ENCODE measurements at places on chromosomes 16 and 17. TPM values are rescaled to one million over a fixed set of nuclear protein-coding genes. Genes with fewer than 3 reads are reported as not detected.

The SGCA gene
- 5.2 TPM for total RNA-seq

The WDR59 gene
- 53.4 TPM for total RNA-seq

The GCSH gene
- total RNA-seq: 45.9 TPM

The PALB2 gene
- total RNA-seq: 19.0 TPM

The CHST5 gene
- total RNA-seq: not detected

The KRTAP4-1 gene
- total RNA-seq: not detected

The MYH3 gene
- 1.7 TPM for total RNA-seq

The EFNB3 gene
- total RNA-seq: 0.20 TPM

The PMP22 gene
- 3,019 TPM for total RNA-seq

The KRTAP9-3 gene
- total RNA-seq: not detected

The CFAP52 gene
- total RNA-seq: not detected

The SRCAP gene
- total RNA-seq: 34.1 TPM

The ERCC4 gene
- total RNA-seq: 7.5 TPM

The MIS12 gene
- 11.1 TPM for total RNA-seq

The VMO1 gene
- 6.0 TPM for total RNA-seq

DNA sequence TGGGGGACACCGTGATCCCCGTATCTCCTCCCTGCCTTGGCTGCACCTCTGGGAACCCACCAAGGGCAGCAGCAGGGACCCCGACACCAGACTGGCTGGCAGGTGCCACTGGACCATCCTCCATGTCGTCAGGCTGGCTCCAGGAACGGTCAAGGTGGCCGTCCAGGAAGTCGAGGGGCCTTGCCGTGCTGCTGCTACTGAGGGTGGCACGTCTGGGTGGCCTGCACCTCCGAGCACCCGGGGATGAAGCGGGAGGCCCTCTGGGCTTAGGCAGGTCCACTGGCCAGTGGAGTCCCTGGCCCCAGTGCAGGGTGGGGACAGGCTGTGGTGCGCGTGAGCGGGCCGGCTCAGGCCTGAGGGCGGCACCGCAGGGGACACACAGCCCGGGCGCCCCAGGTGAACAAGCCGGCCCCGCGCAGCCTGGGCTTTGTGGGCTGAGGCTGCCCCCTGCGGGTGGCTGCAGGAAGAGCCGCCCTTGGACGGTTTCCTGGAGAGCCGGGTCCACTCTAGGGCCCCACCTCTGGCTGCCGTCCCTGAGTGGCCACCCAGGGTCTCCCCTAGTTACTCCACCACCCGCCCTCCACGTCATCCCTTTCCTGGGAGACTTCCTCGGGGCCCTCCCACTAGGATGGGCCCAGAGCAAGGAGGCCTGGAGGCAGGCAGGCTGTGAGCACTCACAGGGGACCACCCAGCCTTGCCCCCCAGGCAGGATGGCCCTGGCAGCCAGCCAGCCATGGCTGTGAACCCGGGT is 42.8 kb upstream of the ZC3H18 start:
- peak; percentile 57 for DNase-seq

- DNase-seq: no peak
These were observed 282.4 kb downstream of the ABCC12 start for GRCh38 chr16:47873434-47873833.

DNA sequence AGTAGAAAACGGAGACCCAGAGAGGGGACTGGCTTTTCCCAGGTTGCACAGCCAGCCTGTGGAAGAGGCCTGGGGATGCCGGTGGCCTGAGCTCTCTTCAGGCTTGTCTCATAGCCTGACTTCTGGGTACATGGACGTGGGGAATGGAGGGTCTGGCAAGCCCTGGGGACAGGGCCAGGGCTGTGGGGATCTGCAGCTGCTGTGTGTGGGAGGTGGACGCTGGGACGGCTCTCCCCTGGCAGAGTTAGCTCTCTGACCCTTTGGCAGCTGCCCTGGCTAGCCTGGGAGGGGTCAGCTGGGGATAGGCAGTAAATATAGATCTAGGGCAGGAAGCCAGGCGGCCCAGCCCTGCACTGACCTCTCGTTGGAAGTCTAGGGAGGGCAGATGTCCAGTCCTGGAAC is 20.5 kb downstream of the SLC4A1 start:
- no peak for DNase-seq

DNA sequence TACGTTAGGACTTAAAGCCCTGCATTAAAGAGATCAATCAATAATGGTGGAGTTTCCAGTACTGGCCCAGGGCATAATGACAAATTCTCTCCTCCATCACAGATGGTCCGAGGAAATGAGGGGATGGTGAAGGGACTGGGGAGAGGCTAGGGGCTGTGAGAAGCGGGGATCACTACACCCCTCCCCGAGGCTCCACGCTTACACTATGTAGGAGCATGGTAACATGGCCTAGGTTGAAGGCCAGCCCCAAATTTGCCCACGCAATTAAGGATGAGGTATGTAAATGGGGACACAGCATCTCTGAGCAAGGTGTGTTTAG is 8.0 kb upstream of the AKTIP start:
- no peak for DNase-seq

- DNase-seq: no peak
These were observed 214.6 kb downstream of the CCDC182 start for GRCh38 chr17:57530508-57530907.

- DNase-seq: no peak
These were observed 21.3 kb upstream of the EMP2 start for GRCh38 chr16:10601444-10602408.

DNA sequence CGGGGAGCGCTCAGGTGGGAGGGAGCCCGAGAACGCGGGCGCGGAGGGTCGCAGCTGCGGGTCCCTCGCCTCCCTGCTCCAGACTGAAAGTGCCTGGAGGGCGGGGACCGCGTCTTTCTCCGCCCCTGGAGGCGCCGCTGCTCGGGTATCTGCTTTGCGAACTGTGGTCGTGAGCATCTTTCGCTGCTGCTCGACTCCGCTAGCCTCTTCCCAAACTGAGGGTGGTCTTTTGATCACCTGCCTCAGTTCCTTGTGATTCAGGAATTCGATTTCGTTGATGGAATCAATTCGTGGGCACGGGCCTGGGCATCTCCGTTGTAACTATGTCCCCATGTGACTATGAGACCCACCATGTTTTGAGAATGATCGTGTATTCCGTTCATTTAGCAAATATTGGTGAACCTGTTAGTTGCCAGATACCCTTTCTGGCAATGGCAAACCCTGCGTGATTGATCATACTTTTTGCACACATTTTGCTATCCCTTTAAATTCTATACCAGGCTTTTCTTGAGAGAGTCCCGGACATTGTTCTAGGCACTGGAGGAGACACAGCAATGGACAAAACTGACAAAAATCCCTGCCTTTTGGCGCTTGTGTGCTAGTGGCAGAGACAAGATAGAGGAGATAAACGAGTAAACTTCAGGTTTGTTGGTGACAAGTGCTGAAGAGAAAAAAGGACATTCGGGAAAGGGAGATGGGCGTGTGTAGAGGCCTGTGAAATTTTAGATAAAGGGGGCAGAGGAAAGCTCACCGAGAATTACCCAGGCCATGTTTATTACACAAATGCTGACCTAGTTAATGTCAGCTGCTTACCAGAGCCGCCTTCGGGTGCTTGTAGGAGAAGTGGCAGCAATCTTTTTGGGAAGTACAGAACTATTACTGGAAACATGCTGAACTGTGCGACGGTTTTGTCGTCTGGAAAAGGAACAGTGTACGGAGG is 948 bp downstream of the UTP18 start:
- no peak for DNase-seq

- DNase-seq: no peak
These were observed 8.5 kb upstream of the CRHR1 start for GRCh38 chr17:45775576-45776011.

GRCh38 chr17:67746704-67747571 is 29.2 kb downstream of the NOL11 start:
- no peak for DNase-seq

- DNase-seq: no peak
These were observed 2.4 kb downstream of the EVI2A start for GRCh38 chr17:31318851-31319661.

DNA sequence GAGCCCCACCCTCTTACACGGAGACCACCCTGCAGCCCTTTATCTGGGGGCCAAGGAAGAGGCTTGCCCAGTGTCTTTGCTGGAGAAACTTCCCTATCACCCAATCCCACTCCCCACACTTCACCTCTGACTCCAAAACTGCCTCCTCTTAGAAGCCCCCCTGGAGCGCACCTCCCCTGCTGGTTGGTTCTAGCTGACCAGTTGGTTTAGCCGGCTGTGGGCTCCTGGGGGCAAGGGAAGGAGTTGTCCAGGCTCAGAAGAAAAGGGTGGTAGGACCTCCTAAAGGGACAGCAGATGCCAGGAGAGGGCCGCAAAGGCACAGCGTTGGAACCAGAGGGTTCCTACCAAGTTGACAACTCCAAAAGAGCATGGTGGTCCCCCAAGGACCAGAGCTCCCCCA is 2.0 kb downstream of the BCAR1 start:
- no peak for DNase-seq

- no peak for DNase-seq
These were observed 11.0 kb downstream of the TK2 start for GRCh38 chr16:66538910-66539309.

DNA sequence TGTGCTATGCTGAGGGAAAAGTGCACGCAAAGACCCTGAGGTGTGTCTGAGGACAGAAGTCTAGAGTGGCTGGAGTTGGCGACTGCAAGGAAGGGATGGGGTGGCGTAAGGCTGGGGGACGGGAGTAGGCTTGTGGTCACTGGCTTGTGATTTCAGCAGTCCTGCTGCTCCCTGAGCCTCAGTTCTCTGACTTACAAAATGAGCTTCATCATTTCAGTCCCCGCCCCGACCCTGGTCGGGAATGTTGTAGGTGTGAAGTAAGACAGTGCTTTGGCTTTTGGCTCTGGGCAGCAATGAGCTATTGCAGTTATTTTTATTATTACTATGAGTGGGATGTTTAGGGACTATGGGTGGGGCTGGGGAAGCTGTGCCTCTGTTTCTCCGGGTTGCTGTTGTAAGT is 8.6 kb downstream of the ADGRG1 start:
- no peak for DNase-seq

- DNase-seq: no peak
These were observed 154.1 kb upstream of the PLCG2 start for GRCh38 chr16:81624760-81625543.

DNA sequence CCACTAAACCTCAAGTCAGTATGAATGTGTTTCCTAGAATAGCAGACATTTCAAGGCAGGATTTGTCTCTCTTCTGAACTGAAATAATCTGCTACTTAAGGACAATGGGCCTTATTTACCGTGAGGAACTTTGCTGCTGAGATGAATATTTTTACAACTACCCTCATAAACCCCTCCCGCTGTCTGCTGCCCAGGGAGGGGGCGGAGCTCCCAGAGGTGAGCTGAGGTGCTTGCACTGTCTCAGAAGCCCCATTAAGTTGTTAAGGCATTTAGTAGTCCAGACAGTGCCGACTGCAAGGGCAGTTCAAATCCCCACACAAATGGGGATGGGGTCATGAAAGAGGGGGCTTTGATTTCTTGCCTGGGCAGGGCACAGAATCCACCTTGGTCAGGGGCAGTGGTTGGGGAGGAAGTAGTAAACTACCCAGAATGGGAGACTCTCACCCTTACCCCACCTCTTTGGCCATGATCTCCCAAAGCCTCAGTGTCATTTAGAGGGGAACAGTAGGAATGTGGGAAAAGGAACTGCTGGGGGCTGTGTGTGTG is 19.2 kb downstream of the HNF1B start:
- no peak for DNase-seq

DNA sequence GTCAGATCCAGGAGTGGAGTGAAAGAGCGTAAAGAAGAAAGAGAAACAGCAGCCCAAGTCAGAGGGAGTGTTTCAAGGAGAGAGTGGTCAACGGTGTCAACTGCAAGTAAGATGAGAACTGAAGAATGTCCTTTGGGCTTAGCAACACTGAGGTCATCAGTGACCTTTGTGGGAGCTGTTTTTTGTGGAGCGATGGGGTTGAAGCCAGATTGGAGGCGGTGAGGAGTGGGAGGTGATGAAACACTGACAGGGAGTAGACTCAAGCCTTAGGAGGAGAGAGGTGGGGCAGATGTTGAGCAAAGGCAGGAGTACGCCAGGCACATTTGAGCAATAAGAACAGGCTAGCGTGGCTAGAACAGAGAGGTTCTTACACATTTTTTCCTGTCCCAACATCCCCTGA is 103.7 kb upstream of the GNAO1 start:
- no peak for DNase-seq

- DNase-seq: no peak
These were observed 19.4 kb upstream of the NFATC3 start for GRCh38 chr16:68065716-68066305.

DNA sequence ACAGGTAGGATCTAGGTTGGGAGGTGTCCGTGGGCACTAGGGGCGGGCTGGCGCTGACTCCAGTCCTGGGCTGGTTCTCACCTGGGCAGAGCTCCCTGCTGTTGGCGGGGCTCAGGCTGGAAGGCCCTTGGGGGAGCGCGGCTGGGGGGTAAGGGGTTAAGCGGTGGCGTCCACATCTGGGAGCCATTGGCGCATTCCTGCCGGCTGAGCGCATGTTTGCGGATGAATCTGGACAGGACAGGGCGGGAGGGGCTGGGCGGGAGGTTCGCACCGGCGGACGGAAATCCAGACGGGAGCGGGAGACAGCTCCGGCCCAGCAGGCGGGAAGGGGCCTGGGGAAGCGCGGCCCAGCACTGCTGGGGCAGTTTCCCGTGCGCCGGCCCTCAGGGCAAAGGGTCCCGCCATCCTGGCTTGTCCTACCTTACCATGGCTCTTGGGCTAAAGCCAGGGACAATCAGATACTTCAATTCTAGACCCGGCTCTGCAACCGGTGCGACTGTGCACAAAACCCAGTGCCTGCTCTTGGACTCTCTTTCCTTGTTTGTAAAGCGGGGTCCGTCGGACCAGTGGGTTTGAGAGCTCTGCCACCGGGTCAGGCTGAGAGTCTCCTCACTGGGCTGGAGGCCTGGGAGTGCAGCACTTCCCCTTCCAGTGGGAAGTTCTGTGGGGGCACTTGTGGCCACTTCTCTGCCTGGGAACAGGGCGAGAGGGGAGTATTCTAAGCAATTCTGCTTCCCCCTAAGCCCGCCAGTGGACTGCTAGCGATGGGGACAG is 7.8 kb downstream of the RARA start:
- no peak for DNase-seq

- no peak for DNase-seq
These were observed 71.8 kb downstream of the SRCIN1 start for GRCh38 chr17:38533866-38534497.

DNA sequence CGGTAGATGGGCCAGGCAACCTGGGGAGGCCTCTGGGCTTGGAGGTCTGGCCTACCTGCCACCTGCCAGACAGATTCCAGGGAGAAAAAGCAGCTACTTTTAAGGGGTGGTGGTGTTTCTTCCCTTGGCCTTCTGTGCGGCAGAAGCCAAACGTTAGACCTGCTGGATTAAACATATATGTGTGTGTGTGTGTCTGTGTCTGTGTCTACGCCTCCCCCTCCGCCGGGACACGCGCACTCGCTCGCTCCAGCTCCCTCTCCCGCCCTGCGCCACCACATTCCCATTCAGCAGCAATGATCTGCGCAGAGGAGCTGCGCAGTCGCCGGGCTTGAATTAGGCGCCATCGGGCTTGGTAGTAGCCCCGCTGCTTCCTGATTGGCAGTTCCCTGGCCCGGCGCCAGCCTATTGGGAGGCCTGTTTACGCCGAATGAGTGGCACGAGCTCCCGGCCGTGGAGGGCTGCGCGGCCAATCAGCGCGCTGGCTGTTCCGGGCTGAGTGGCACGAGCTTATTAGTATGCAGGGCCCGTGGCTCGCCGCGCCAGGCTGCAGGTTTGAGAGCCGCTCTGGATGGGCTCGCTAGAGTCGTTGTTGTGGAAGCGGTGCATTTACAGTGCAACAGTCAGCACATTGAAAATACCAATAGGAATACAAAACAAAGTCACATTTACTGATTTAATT is at the start of gene BAHCC1:
TSS of gene BAHCC1 (plus strand) at position 537 of the 679 bp plus-strand sequence. CDS start 4,283 bp downstream, outside the sequence.
- DNase-seq: peak; percentile 100

Data from tibial nerve (tissue), 4 donors.